ENCODE measurements at places on chromosomes 3 and 15. TPM values are rescaled to one million over a fixed set of nuclear protein-coding genes. Genes with fewer than 3 reads are reported as not detected.
A peak's percentile ranks its signal among the peaks of the same experiment; 100 is the strongest.

- DNase-seq, result no peak
Observed at GRCh38 chr3:154764856-154765640, 315.1 kb upstream of the MME start.

GRCh38 chr3:107800710-107801109 lies 277.9 kb downstream of the BBX start:
- no peak for DNase-seq

- no peak for DNase-seq
Observed at GRCh38 chr3:148289159-148289558, 408.5 kb upstream of the AGTR1 start.

- no peak for DNase-seq
Observed at GRCh38 chr3:44886561-44886960, 12.2 kb downstream of the TGM4 start.

- DNase-seq, result no peak
Observed at GRCh38 chr3:169311381-169311780, 352.1 kb downstream of the MECOM start.

- peak; percentile 67 for DNase-seq
Observed at GRCh38 chr3:27723001-27723445, 900 bp upstream of the EOMES start.

GRCh38 chr15:98966091-98966787 lies 41.4 kb downstream of the PGPEP1L start:
- no peak for DNase-seq

DNA sequence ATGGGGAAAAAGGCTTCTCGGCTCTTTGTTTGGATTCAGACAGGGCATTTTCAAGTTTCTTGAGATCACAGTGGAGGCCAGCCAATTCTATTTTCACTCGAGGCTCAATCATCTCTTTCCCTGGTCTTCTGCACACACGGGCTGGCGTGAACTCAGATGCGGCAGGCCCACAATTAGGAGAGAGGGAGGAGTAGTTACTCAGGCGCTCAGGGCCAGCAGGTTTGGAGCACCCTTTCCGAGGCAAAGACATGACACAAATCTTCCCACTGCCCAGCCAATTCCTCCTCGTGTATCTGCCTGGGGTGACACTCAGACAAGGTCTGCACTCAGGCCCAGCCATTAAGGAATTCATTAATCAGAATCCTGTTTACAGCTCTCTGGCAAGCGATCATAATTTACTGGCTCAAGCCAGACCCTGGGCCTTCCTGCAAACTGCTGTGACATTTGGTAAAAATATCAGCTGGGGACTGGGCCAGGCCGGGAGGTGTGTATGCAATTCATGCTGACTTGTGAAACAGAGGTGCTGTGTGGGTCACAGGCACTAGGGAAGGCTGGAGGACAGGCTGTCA lies 68.1 kb upstream of the TLE3 start:
- no peak for DNase-seq

DNA sequence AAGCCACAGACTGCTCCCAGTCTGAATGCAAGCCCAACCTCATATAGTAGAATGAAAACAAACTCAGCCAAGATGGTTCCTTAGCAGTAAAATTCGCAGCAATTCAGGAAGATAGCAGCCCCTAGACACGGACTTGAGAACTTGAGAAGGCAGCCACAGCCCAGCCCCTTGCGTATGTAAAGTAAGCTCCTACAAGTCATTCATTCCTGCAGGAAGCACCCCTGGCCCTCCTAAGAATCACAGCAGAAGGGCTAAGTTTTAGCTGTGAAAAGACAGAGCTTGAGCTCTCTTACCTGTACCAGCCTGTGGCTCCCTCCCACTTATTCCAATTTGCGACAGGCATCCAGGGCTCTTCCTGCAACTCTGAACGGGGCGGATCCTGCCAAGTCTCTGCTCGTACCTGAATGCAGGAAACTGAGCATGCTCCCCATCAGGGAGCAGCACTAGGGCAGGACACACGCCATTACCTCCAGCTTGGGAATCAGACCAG lies 136.4 kb downstream of the MAGI1 start:
- peak; percentile 95 for DNase-seq

- no peak for DNase-seq
Observed at GRCh38 chr15:31256378-31257265, 70.0 kb upstream of the KLF13 start.

DNA sequence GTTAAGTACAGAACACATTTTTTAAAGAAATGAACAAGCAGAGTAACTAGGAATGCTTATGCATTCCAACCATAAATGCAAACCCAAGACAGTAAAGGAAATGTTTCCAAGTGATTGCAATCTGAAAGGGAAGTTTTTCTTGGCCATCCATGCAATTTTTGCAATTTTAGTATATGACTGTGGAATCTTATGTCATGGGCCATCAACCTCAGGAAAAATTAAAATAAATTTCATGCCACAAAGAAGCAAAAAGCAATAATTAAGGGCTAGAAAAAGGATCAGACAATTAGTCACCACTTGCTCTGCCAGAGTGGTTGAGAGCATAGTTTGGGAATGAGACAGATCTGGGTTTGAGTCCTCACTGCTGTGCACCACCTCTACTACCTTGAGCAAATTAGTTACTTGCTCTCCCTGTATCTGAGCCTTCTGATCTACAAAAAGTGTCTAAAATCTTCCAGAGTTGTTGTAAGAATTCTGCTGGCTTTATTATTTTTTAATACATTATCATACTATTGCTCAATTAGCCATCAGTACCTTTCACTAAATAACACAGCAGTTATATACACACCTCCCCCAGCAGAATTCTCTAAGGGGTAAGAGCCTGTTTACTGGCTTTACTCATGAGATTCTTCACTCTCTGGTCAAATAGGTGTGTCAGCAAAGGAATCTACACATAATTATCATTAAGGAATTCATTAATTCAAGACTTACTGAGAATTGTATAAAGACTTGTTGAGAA lies 49.7 kb upstream of the FBN1 start:
- DNase-seq, result no peak

DNA sequence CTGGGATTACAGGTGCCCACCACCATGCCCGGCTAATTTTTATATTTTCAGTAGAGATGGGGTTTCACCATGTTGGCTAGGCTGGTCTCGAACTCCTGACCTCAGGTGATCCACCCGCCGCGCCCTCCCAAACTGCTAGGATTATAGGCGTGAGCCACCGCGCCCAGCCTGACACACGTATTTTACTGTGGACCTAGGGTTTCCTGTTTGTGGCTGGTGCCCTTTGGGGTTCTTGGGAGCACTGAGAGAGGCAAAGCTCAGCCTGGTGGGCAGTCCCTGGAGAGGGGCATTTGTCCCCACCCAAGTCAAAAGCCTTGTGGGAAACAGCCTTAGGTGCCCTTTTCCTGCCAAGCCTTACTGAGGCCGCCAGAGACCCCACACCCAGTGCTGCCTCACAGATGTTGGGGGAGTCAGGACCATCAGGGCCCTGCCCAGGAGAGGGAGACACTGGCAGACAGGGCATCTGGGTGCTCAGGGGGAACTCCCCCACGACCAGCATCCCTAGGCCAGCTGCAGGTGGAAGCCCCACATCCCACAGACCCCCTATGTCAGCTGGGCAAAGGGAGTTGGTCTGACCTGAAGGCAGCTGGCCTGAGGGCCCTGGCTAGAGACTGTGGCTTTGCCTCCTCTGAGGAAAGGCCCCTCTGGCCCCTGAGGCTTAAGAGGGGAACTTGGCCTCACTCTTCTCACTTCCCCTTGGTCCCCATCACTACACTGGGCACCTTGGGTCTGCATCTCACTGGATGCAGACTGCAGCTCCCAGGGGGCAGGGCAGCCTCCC lies 35.1 kb downstream of the DNAH1 start:
- DNase-seq, result no peak

DNA sequence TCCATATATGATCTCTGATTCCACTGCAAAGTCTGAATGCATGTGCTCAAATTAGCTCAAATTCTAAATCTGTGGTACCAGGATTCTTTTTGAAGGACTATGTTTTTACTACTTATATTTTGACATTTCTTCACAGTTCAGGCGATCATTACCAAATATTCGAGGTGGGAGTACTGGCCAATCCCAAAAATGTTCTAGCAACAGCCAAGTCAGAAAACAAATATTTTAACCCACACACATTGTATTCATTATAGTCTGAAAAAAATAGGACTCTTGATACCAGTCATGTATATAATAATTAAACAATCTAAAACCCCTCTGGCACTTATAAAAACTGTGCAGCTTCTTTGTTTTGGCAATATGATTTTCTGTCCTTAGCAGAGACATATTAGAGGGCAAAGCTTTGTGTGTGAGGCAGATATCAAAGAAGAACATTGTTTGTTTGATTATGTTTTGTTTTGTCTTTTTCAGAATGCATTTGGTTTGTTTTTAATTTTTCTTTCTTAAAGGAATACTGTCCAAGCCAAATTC lies 37.4 kb downstream of the FGF7 start:
- no peak for DNase-seq

DNA sequence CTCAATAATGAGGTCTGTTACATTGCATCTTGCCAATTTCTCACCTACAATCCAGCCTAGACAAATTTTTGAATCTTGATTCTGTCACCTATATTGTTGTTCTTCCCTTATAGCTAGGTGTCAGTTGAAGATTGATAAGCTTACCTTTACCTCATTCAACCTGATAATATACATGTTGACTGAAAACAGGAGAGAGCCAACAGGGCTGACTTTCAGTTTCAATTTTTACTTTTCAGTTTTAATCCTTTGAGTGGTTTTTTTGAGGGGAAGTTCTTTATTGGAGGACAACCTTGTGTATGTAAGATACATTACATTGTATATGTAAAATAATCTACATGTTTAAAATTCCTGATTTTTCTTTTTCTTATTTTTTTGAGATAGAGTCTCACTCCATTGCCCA lies 5.8 kb downstream of the ATP13A5 start:
- no peak for DNase-seq

DNA sequence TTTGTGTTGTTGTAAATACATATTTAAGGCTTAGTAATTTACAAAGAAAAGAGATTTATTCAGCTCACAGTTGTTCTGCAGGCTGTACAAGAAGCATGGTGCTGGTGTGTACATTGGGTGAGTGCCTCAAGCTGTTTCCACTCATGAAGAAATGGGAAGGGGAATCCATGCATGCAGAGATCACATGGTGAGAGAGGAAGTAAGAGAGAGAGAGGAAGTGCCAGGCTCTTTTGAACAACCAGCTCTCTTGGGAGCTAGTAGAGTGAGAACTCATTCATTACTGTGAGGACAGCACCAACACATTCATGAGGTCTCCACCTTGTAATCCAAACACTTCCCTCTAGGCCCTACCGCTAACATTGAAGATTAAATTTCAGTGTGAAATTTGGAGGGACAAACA lies 909.2 kb downstream of the NSUN3 start:
- DNase-seq, result no peak

DNA sequence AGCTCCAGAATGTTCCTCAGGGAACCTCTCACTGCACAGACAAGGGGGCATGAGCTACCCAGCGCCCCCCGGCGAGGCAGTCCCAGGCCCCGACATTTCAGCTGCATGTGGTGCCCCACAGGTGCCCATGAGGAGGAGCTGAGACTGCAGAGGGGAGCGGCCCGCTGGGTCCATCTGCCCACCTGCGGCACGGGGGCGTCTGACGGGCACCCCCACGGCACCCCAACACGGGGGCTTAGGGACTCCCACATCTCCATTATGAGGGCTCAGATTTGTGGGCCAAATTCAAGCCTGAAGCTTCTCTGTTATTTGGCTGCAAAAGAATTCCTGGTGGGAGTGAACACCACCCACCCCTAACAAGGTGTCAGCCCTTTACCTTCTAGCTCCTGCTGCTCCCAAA lies 258.4 kb downstream of the UACA start:
- DNase-seq, result no peak

DNA sequence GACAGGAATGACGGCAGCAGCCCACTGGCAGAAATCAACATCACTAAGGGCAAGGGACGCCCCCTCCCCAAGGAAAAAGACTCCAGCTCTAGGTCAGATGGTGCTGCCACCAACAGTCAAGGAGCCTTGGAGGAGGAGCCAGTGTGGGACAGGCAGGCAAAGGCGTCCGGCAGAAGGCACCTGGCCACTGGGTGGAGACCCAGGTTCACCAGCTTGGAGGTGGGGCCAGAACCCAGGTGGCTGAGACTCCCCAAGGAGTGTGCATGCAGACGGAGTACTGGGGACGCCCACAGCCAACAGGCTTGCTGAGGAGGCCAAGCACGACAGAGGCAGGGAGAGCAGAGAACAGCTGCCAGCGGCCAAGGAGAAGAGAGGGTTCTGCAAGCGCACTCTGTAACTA lies 35.2 kb downstream of the PTPN23 start:
- DNase-seq, result peak; percentile 58

DNA sequence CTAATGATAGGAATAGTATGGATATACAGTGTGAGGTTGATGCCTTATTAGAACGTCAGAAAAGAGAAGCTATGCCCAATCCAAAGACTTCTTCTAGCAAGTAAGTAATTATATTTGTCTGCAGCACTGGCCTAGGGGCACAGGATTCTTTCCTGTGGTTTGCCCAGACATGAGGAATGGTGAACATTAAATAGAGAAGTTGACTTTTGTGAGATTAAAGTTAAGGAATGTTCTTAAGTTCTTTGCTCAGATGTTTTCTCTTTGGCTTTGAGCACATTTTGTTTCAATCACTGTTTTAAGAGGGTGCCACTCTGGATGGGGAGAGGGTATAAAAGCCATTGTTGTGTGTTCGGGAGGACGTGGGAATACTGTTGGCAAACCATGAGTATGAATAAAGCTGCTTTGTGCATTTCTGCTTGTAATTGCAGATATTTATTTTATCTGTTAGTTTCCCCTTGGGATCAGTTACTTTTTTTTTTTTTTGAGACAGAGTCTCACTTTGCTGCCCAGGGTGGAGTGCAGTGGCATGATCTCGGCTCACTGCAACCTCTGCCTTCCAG lies 8.3 kb downstream of the KIF23 start:
- no peak for DNase-seq

DNA sequence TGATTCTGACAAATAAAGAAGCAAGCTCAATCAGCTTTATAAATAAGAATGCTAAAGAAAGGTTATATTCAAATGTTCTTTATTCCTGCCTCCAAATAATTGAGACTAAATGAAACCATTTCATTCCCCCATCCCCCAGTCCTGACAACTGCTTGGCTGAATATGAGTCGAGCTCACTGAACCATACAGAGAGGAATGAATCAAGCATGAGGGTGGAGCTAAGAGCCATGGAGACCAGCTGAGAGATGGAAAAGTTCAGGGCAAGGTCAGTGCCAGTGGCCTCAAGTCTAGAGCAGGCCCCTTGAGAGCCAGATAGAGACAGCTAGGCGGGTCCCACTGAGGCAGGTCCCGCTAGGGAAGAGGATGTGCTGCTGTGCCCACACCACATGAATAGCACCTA lies 188.7 kb upstream of the EIF1B start:
- no peak for DNase-seq

The ROPN1 gene
- 0.27 TPM for total RNA-seq

The JMJD7 gene
- total RNA-seq, result 8.5 TPM

The SEC11A gene
- 208 TPM for total RNA-seq

The CCNL1 gene
- 134 TPM for total RNA-seq

The IL17RB gene
- total RNA-seq, result 5.7 TPM

The PTH1R gene
- total RNA-seq, result 1.3 TPM

The EPHB1 gene
- total RNA-seq, result 5.2 TPM

The HHLA2 gene
- not detected for total RNA-seq

The SCN11A gene
- 0.14 TPM for total RNA-seq

The MOBP gene
- not detected for total RNA-seq

The DZIP1L gene
- 11.4 TPM for total RNA-seq

All from GM23338 (cell line).